AG09309 (cell line): ENCODE measurements at places on chromosomes 4 and X.

DNA sequence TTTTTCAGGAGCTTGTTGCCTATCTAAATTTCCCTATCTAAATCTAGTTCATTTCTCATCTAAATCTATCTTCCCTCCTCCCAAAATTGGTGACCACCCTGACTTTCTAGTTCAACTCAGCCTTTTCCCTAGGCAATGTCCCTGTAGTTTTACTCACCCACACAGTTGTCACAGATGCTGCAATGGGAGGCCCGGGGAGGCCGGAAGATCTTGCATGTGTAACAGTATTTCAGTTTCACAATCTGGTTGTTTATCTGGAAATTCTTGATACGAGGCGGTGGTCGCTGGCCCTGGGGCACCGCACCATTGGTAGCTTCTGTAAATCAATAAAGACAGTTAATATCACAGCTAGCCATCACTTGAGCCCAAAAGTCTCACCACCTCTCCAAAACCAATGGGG is 20.2 kb downstream of the ZDHHC9 start:
- DNase-seq: no peak

GRCh38 chrX:102930990-102931756 is 5.9 kb upstream of the RAB40AL start:
- DNase-seq: no peak

- DNase-seq: no peak
Observed at GRCh38 chrX:143058120-143058519, 32.4 kb downstream of the SPANXN4 start.

GRCh38 chrX:10278716-10279115 is 121.9 kb downstream of the CLCN4 start:
- no peak for DNase-seq

- DNase-seq: no peak
Observed at GRCh38 chrX:122906726-122907125, 277.4 kb upstream of the GRIA3 start.

- DNase-seq: peak; percentile 85
Observed at GRCh38 chr4:74133786-74134499, 24.0 kb upstream of the MTHFD2L start.

- no peak for DNase-seq
Observed at GRCh38 chr4:21768349-21769310, 179.9 kb downstream of the KCNIP4 start.

GRCh38 chr4:139587446-139587845 is 31.4 kb upstream of the SETD7 start:
- no peak for DNase-seq

DNA sequence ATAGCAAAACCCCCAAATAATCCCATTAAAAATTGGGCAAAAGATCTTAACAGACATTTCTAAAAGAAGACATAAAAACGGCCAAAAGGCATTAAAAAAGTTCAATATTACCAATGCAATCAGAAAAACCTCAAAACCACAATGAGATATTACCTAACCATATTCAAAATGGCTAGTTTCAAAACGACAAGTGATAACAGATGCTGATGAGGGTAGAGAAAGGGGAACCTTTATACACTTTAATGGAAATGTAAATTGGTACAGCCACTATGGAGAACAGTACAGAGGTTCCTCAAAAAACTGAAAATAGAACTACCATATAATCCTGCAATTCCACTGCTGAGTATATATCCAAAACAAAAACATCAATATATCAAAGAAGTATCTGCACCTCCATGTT is 6.2 kb downstream of the AADAT start:
- no peak for DNase-seq

DNA sequence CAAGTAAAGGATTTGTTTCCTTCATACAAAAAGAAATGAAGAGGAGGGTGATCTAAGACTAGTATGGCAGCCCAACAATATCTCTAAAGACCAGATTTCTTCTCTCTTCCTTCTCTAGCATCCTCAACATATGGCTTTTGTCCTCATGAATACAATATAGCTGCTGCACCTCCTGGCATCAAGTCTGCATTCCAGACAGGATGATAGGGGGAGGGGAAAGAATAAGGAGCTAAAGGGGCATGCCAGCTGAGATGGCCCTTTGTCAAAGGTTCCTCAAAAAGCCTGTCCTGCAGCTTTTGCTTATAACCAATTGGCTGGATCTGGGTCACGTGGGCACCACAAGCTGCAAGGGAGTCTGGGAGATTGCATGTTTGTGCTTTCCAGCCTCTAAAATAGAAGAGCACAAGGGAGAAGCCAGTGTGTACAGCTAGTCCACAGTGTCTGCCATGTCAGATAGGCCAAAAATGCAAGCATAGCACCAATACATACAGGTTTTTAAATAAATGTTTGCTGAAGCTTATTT is 132.6 kb downstream of the BCOR start:
- DNase-seq: no peak

GRCh38 chrX:114162068-114162735 is 421.7 kb upstream of the HTR2C start:
- no peak for DNase-seq

DNA sequence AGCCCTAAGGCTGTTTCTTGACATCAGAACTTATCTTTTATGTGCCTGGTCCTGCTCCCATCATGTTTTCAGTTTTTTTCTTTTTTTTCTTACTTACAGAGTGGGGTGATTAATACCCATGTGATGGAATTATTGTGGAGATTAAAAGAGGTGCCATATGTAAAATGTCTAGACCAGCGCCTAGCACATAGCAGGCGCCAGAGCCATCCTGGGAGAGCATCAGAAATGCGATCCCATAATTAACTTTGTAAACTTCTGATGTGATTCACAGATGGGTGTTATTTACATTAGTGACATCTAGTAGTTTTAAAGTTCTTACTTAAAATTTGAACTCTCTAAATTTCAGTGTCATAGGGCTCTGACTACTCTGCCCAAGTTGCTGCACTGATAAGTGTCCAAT is 66.2 kb upstream of the PGRMC2 start:
- no peak for DNase-seq

- DNase-seq: no peak
Observed at GRCh38 chr4:55121246-55121645, 4.1 kb downstream of the KDR start.

DNA sequence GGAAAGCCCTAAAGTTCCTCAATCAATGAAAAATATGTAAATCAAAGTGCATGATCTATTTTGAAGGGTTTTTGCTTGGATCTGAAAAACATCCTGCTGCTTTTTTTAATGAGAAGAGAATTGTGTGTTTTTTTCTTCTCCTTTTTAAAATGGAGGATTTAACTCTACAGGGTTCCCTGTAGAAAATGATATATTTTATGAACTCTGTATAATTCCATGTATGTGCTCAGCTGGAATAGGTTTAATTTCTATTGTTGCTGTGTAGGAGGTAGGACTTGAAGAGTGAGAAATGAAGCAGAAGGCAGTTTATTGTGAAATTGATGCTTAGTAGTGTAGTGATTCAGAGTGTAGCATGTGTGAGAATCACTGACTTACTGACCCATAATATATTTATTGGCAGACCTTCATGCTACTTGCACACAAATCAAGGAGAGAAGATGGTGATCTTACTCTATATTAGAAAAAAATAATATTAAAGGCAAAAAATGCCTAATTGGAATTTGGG is 286.8 kb upstream of the FSTL5 start:
- DNase-seq: no peak

DNA sequence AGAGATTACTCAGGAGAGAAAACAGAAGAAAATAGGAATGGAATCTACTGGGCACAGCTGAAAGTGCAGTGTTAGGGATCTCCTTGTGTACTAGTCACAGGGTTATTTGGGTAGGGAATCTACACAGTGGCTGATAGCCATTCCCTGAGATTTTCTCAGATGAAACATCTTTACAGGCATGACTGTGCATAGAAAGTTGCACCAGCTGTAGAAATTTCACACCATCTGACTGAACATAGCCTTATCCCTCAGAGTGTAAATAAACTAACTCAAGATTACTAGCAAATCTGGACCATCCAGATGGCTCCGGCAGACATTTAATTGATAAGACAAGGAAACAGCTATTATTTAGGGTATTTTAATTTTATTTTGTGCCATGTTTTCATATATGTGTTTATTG is 2053.5 kb upstream of the TENM3 start:
- no peak for DNase-seq

GRCh38 chr4:1215141-1216075 is 33.5 kb downstream of the CTBP1 start:
- no peak for DNase-seq

- DNase-seq: no peak
Observed at GRCh38 chr4:89922848-89923416, 28.3 kb downstream of the MMRN1 start.

DNA sequence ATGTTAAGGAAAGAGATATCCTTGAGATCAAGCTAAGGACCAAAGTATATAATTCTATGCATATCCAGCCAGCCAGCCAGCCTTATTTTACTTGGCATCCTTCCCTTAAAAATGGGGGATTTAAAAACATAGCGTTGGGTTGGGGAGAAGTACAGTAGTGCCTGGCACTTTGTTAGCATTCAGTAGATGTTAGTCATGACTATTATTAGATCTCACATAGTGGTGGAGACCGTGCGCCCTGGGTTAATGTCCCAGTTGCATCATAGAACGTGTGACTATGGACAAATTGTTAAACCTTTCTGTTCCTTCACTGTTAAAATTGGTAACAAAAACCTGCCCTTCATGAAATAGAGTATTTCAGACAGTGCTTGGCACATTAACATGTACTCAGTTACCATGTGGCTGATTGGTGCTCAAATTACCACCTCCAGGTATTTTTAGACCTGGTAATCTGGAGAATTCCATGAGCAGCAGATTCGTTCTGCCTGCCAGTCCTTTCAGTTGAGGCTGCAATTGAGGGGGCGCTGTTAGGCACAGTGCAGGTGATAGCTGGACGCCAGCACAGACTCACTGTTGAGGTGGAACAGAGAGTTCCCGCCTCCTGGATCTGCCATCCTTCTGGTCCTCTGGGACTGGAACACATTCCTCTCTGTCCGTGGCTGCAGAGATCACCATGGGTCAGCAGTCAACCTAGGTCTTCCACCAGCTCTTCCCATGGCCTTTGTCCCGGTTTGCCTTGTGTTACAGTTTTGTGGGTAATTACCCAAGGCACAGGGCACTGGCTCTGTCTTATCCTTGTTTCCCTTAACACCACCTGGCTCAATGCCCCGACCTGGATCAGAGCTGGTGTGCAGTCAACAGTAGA is 31.7 kb downstream of the RBBP7 start:
- peak; percentile 55 for DNase-seq

DNA sequence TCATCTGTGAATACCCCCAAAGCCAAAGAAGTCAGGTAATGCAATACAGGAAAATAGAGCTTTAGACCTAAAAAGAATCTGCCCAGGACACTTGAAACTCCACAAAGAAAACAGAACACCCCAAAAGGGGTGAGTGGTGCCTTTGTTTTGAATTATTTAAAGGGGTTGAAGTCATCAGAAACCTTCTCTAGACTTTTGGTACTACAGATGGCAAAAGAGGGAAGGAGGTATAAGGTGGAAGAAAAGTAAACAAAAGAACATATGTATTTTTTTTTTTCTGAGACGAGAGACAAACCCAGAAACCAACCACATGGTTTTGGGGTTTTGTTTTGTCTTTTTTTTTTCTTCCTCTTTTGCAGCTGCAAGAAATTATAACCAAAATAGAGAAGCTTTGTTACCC is 1477.8 kb downstream of the C4orf33 start:
- DNase-seq: no peak

- no peak for DNase-seq
Observed at GRCh38 chrX:2960861-2961515, 31.8 kb upstream of the ARSD start.

GRCh38 chr4:3790006-3790561 is 23.9 kb downstream of the ADRA2C start:
- DNase-seq: no peak

DNA sequence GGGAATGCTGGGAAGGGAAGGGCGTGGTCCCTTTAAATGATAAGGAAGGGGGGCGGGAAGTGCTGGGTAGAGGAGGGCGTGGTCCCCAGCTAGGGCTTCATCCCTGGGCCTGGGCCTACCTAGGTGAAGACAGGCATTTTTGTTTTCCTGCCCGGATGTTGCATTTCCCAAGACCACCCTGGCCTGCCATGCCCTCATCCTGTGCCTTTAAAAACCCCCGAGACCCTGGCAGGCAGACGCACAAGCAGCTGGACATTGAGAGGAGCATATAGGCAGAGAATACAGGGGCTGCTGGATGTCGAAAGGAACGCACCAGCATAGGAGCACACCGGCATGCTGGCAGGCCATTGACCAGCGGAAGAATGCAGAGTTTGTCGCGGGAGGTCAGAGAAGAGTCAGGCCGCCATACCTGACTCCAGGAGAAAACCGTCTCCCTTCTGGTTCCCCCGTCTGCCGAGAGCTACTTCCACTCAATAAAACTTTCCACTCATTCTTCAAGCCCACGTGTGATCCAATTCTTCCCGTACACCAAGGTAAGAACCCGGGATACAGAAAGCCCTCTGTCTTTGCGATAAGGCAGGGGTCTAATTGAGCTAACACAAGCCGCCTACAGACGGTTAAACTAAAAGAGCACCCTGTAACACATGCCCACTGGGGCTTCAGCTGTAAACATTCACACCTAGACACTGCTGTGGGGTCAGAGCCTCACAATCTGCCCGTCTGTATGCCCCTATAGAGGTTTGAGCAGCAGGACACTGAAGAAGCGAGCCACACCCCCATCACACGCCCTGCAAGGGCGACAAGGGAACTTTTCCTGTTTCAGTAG is 2.9 kb upstream of the AGA start:
- no peak for DNase-seq

GRCh38 chr4:19993242-19993641 is 258.5 kb upstream of the SLIT2 start:
- no peak for DNase-seq

GRCh38 chr4:104093247-104093646 is 373.5 kb upstream of the TACR3 start:
- no peak for DNase-seq

DNA sequence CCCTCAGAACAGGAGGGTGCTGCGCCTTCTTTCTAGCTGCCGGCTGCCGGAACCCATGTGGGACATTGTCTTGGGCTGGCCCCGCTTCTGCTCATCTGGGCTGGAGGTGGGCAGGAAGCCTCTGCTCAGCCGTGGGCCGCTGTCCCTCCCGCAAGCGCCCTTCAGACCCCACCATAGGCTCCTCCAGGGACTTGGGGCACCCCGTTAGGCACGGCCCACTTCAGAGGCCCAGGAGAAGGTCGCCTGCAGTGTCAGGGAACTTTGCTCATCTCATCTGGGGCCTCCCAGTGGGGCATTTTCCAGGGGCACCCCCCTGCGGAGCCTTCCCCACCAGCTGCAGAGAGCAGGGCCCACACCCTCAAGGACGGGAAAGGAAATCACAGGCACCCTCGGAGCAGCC is 32.9 kb downstream of the DOK7 start:
- no peak for DNase-seq

- DNase-seq: no peak
Observed at GRCh38 chr4:107721436-107722100, 1.5 kb upstream of the PAPSS1 start.
